Ammon's horn (tissue), 1 donor: ENCODE measurements at places on chromosomes 1 and 21.

- DNase-seq: no peak
Observed at GRCh38 chr1:59761443-59761842, 53.3 kb upstream of the HOOK1 start.

GRCh38 chr1:112723511-112723839 lies 8.3 kb upstream of the PPM1J start:
- no peak for DNase-seq

GRCh38 chr1:31615414-31615813 lies 2.1 kb upstream of the HCRTR1 start:
- DNase-seq: no peak

- no peak for DNase-seq
Observed at GRCh38 chr1:63326106-63326472, 3.7 kb downstream of the FOXD3 start.

DNA sequence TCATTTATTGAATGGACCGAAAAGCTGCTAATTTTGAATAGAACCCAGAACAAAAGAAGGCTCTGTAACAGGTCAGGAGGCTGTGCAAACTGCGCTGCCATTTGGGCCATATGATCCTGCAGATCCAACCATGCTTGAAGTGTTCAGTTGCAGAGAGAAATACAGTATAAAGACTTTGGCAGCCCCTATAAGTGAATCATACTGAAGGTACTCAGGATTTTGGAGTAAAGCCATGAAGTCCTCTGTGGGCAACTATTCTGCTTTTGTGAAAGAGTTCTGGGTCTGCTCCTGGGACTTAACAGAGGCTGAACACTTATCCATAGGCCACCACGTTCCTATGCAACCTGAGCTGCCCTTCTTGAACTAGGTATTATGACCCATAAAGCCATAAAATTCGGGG lies 1613.6 kb upstream of the PRMT6 start:
- DNase-seq: no peak

DNA sequence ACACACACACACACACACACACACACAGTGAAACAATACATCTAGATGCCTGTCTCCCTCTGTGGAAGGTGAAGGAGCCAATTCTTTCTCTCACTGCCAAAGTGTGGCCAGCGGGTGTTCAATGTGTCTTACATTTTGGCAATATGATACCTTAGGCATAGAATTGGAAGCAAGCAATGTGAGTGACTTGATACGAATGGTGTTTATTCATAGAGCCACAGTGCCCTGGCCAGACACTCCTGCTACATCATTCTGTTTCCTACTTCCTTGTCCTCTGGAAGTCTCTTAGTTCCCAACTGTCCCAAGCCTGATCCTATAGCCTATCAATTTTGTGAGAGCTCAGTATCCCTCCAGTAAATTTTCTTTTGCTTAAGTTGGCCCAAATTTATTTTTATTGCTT lies 170.0 kb upstream of the L1TD1 start:
- no peak for DNase-seq
